ENCODE measurements at places on chromosomes 2 and 18. TPM values are rescaled to one million over a fixed set of nuclear protein-coding genes. Genes with fewer than 3 reads are reported as not detected.
A peak's percentile ranks its signal among the peaks of the same experiment; 100 is the strongest.

- no peaks in the 10 kb centered on the region for H3K27me3 ChIP-seq
Observed at GRCh38 chr2:67797801-67798540, 264.8 kb downstream of the C1D start.

GRCh38 chr2:157058161-157058560, 199.3 kb upstream of the GALNT5 start:
- no peak overlapping the region for H3K27ac ChIP-seq
- H3K4me1 ChIP-seq: no peaks in the 10 kb centered on the region
- H3K4me3 ChIP-seq: no peak overlapping the region
- H3K36me3 ChIP-seq: no peaks in the 10 kb centered on the region
- H3K27me3 ChIP-seq: no peaks in the 10 kb centered on the region

- H3K27ac ChIP-seq: no peak overlapping the region
- H3K4me1 ChIP-seq: no peaks in the 10 kb centered on the region
- DNase-seq: no peak
- H3K36me3 ChIP-seq: no peaks in the 10 kb centered on the region
Observed at GRCh38 chr2:203718087-203718486, 11.6 kb downstream of the CD28 start.

DNA sequence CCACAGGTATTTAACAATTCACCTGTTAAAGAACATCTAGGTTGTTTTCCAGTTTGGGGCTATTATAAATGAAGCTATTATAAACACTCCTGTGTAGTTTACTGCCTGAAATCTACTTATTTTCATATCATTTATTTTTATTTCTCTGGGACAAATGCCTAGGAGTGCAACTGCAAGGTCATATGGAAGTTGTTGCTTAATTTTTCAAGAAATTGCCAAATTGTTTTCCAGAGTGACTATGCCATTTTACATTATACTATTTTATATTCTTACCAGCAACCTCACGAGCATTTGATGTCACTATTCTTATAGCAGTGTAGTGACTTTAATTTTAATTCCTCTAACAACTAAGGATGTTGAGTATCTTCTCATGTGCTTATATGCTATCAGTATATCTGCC, 298.4 kb downstream of the EXOC6B start:
- no peaks in the 10 kb centered on the region for H3K36me3 ChIP-seq
- no peak overlapping the region for H3K4me3 ChIP-seq
- DNase-seq: no peak
- H3K27ac ChIP-seq: no peak overlapping the region
- H3K27me3 ChIP-seq: no peaks in the 10 kb centered on the region

DNA sequence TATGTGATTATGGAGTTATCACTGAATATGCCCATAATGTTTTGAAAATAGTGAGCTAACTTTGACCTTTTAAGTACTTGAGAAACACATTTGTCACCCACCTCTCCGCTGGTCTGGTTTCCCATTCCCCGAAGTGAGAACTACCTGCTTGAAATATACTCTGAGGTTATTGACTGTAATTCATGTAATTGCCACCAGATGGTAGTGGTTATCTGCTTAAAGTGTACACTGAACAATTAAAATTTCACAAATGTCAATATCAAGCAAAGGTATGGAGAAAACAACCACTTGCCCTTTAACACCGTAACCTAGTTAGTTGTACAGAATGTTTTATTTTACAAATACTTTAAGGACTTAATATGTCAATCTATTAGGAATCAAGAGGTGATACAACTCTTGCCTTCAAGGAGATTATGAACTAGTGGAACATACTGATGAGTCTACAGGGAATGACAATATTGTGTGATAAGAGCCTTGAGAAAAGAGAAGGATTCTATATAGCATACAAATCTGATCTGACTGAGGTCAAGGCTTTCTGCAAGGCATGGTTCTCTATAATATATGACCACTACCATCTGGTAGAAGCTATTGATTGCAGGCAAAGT, 316.8 kb upstream of the KCNH7 start:
- no peak overlapping the region for H3K27ac ChIP-seq
- no peaks in the 10 kb centered on the region for H3K36me3 ChIP-seq
- peak; percentile 43 for DNase-seq

- H3K36me3 ChIP-seq: no peaks in the 10 kb centered on the region
- no peak overlapping the region for H3K4me3 ChIP-seq
- H3K27me3 ChIP-seq: no peaks in the 10 kb centered on the region
- peaks cover 20% of the 10 kb centered on the region for H3K4me1 ChIP-seq
Observed at GRCh38 chr18:58544616-58545337, 84.1 kb downstream of the ALPK2 start.

- no peak for DNase-seq
- H3K4me1 ChIP-seq: peaks cover 55% of the 10 kb centered on the region
- H3K27ac ChIP-seq: no peak overlapping the region
- H3K27me3 ChIP-seq: no peaks in the 10 kb centered on the region
- no peaks in the 10 kb centered on the region for H3K36me3 ChIP-seq
Observed at GRCh38 chr2:109695290-109695689, 81.1 kb downstream of the SOWAHC start.

- peak; percentile 24 for DNase-seq
- no peak overlapping the region for H3K27ac ChIP-seq
- H3K36me3 ChIP-seq: no peaks in the 10 kb centered on the region
- H3K4me3 ChIP-seq: no peak overlapping the region
- H3K27me3 ChIP-seq: no peaks in the 10 kb centered on the region
Observed at GRCh38 chr2:9914384-9915065, 37.0 kb upstream of the GRHL1 start.

GRCh38 chr2:207720517-207721187, 9.2 kb downstream of the CCNYL1 start:
- no peaks in the 10 kb centered on the region for H3K36me3 ChIP-seq
- H3K27ac ChIP-seq: no peak overlapping the region
- DNase-seq: no peak

- DNase-seq: no peak
- no peaks in the 10 kb centered on the region for H3K4me1 ChIP-seq
- no peaks in the 10 kb centered on the region for H3K36me3 ChIP-seq
- H3K4me3 ChIP-seq: no peak overlapping the region
Observed at GRCh38 chr18:44903327-44903726, 222.6 kb downstream of the SETBP1 start.

DNA sequence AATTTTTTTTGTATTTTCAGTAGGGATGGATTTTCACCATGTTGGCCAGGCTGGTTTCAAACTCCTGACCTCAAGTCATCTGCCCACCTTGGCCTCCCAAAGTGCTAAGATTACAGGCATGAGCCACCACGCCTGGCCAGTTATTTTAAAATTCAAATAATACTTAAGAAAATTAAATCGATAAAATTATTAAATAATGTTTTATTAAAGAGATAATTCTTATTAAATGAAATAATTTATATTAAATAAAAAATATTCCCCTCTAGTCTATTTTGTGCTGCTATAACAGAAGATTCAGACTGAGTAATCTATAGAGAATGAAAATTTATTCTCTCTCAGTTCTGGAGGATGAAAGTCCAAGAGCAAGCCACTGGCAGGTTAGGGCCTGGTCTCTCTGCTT, 61.2 kb downstream of the PDK1 start:
- H3K27ac ChIP-seq: no peak overlapping the region
- no peaks in the 10 kb centered on the region for H3K36me3 ChIP-seq
- H3K4me1 ChIP-seq: peaks cover 6% of the 10 kb centered on the region

GRCh38 chr2:215598376-215598975, 162.6 kb upstream of the FN1 start:
- no peaks in the 10 kb centered on the region for H3K27me3 ChIP-seq
- no peak overlapping the region for H3K27ac ChIP-seq
- H3K4me3 ChIP-seq: no peak overlapping the region
- no peaks in the 10 kb centered on the region for H3K36me3 ChIP-seq
- no peaks in the 10 kb centered on the region for H3K4me1 ChIP-seq
- DNase-seq: no peak

DNA sequence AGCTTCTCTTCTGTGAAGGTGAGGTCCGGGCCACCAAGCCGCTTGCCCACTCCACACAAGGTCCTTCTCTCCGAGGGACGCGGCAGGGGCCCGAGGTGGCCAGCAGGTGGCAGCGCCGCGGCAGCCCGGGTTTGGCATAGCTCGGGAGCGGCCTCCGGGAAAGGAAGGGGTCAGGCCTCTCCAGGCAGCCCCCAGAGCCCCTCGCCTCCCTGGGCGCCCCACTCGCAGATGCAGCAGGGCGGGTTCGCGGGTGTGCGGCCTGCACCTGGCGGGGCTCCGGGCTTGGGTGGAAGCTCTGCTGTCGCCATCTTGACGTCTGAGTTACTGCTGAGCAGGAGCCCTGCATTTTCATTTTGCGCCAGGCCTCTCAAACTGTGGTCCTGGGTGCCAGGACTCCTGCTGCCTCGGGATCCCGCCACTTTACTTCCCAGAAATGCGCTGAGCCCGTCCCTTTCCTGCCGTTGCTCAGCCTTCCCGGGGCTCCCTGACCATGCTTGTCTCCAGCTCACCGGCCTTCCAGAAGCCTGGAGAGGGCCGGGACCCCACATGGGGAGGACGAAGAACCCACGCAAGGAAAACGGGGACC, 18.6 kb upstream of the NCL start:
- H3K4me1 ChIP-seq: no peaks in the 10 kb centered on the region
- H3K27ac ChIP-seq: no peak overlapping the region
- no peaks in the 10 kb centered on the region for H3K27me3 ChIP-seq
- peak; percentile 79 for DNase-seq
- H3K4me3 ChIP-seq: no peak overlapping the region

- H3K36me3 ChIP-seq: no peaks in the 10 kb centered on the region
- H3K27ac ChIP-seq: no peak overlapping the region
- no peaks in the 10 kb centered on the region for H3K27me3 ChIP-seq
- DNase-seq: no peak
Observed at GRCh38 chr2:207328944-207329386, 163.2 kb upstream of the KLF7 start.

DNA sequence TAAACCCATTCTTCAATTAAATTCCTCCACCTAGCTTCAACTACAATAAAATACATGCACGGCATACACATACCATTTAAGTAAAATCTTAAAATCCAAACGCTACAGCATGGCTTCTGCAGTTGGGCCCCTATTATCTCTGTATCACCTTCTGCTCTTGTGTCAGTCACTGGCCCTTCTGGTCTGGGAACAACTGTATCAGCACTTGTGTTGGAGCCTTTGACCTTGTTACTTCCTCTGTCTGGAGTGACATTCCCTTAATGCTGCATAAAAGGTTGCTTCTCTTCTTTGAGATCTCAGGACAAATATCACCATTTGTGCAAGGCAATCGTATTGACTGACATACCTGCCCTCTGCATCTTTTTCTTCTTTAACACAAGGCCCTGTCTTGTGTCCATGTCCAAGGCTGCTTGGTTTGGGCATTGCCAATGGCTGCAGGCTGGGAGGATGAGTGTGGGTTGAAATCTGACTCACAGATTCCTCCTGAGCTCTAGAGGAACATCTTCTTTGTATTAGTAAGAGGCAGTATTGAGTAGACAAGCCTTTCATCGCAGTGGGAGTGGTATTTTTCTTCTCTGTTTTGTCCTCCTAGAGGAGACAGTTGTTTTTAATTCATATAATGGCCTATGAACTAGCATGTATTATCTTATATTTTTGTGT, 267.8 kb upstream of the TRIB2 start:
- peaks cover 5% of the 10 kb centered on the region for H3K4me1 ChIP-seq
- no peak for DNase-seq
- H3K36me3 ChIP-seq: no peaks in the 10 kb centered on the region
- no peak overlapping the region for H3K27ac ChIP-seq
- H3K4me3 ChIP-seq: no peak overlapping the region

DNA sequence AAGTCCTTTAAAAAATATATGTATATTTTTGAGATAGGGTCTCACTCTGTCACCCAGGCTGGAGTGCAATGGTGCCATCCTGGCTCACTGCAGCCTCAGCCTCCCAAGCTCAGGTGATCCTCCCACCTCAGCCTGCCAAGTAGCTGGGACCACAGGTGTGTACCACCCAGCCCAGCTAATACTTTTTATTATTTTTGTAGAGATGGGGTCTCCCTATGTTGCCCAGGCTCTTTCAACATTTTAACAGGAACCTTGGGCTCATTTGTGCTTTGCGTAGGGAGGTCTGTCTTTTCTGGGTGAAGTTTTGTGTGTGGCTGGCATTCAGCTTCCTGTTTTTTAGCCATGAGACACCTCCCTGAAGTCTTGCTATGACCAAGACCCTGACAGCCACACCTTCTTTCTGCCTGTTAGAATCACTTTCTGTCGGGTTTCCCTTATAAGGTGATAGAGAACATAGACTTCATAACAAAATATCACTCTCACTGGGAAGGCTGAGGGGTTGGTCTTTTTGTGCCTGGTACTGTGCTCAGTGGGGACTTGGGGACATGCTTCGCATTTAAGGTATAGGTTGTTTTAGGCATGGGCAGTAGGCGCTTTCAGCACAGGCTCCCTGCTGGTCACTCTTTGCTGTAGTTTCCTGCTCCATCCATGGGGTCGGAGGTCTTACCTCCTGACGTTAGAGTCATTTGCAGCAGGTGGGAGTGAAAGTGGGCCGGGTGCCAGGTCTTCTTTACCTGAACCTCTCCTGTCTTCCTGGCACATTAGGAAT, 3.4 kb downstream of the RAB31 start:
- no peak for DNase-seq
- peaks cover 13% of the 10 kb centered on the region for H3K27me3 ChIP-seq
- H3K36me3 ChIP-seq: no peaks in the 10 kb centered on the region

DNA sequence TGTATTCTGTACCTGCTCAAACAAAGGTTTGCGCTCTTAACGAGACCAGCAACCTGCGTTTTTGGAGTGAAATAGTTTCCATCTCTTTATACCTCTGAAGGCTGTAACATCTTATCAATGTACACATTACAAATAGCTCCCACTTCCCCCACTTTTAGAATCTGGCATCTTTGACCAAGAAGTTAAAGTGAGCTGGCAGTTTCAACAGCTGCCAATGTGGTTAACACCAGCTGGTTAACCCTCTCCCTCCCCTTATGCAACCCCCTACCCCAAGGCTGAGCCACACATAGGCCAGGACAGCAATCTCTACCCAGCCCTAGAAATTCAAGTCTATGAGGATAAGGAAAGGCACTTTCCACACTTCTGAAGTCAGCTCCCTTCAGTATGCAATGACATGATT, 2.2 kb upstream of the SERTAD2 start:
- peaks cover 23% of the 10 kb centered on the region for H3K4me1 ChIP-seq
- no peak overlapping the region for H3K4me3 ChIP-seq
- H3K27me3 ChIP-seq: no peaks in the 10 kb centered on the region
- DNase-seq: no peak

DNA sequence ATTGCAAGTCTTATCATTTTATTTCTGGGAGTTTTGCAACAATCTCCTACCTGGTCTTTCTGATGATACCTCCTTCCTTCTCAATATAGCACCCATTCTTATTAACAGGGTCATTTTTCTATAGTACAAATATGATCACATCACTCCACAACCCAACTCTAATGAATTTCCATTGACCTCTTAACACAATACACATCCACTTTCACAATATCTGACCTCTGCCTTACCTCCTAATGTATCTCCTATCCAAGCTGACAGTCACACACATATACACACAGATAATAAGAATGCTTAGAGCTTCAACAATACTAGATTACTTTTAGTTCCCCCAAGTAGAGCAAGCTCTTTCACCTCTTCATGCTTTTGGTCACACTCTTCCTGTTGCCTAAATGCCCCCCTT, 40.9 kb downstream of the EVA1A start:
- no peaks in the 10 kb centered on the region for H3K27me3 ChIP-seq
- peaks cover 15% of the 10 kb centered on the region for H3K4me1 ChIP-seq
- no peaks in the 10 kb centered on the region for H3K36me3 ChIP-seq
- no peak overlapping the region for H3K27ac ChIP-seq
- no peak for DNase-seq
- no peak overlapping the region for H3K4me3 ChIP-seq

CHRNG gene
- not detected for total RNA-seq

DNER gene
- 0.37 TPM for total RNA-seq

HNMT gene
- total RNA-seq: 39.7 TPM

TTC39C gene
- total RNA-seq: 36.7 TPM

TMEM247 gene
- not detected for total RNA-seq

CD8A gene
- not detected for total RNA-seq

Data from hepatocyte (in vitro differentiated cells).